ENCODE measurements at places on chromosomes 2 and 18.

DNA sequence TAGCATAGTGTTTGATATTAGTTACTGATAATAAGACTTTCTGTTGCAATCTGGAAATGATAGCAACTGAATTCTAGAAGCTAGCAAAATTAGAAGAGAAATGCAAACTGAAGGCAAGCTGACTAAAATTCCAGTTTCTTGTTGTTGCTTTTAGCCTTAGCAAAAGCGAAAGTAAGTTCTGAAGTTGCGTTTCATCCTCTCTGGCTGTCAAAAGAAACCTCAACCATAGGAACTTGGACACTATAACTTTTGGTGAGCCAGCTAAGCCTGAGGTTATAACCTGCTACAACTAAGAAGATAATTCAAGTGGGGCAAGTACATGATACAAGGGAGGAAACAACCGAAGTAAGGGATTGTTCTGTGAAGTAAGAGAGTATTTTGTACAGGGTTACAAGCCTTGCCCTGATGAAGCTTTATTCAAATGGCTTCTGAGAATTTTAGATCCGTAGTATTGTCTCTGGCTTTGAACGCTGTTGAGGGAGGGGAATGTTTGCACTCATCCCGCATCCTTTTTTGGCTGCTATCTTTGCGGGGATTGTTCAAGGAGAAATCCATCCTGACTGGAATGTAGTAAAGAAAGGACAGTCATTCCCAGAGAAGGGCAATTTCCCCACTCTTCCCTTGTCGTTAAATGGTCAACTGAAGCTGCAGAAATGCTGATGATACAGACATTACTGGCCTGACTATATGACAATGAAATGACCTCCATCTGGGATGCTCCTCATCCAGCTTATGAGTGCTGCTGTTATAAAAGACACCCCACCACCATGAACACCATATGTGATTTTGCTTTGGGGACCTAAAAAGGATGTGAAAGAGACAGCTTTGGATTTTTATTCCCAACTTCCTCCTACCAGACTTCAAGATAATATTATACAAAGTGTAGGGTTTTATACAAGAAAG is 7.0 kb upstream of the TMX3 start:
- peak; percentile 34 for DNase-seq

DNA sequence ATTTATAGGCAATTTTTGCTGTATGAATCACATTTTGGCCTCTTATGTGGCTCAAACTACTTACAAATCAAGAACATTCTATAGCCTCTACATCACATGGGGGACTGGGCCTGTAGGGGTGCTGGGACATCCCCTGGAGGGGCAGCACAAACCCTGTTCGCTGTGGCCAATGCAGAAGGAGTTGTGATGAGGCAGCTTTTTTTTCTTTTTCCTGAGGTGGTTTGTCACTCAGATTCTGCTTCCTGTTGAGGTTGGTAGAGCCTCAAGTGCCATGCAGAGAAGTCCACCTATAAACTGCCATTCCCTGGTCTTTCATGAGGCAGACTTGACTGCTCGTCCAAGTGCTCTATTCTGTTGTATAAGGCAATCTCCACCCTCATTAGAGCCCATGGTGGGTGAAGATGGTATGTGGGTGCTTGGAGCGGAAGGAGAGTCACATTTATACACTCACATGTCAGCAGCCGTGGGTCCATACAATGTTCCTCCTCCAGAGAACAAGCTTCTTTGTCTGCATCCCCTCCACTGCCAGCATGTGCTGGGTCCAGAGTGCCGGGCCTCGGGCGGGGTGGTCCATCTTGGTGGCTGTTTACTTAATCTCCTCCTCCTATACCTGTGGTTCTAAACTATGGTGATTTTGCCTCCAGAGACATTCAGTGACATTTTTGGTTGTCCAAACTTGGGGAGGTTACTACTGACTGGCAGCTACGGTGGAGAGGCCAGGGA is 120.3 kb downstream of the ACOXL start:
- DNase-seq, result no peak

DNA sequence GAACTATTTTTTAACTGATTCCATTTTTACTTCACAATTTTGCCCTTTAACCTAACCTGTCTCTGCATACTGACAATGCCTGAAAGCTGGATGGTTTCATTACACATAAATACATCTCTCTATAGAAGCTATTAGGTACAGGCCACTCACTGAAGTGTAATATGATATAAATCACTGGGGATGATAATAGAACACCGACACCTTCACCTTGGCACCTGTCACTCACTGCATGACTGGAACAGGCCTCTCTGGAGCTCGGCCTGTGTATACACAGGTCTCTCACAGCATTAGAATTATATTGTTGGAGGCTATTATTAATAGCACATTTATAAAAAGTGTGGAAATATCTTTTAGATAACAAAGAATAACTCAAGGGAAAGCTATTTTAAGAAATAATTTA is 138.2 kb downstream of the TMEM131 start:
- no peak for DNase-seq

DNA sequence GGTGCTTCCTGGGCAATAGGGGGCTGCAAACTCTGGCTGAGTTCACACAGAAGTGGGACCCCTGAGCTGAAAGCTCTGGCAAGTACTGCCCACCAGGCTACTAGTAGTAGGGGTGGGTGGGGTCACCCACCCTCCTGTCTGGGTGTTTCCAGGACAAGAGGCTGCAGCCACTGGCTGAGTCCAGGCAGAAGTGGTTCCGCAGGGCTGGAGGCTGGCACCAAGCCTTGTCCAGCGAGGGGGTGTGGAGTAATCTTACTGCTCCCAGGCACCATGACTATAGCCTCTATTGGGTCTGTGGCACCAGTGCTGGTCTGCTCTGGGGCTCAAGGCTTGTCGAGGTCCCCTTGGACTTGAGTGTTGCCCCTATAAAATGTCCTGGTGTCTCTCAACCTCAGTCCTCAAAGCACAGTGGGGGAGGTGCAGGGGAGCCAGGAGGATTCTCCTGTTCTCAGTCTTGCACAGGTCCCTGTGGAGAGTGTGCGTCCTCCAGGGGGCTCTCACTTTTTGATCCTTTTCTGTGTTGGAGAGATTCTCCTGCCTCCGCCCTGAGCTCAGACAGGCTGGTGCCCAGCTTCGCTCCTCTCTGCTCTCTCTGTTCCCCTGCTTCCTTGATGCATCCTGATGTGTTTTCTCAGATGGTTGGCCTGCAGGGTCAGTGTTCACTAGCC is 48.1 kb downstream of the NUP35 start:
- no peak for DNase-seq

GRCh38 chr2:134900151-134900550 is 18.5 kb upstream of the CCNT2 start:
- no peak for DNase-seq

GRCh38 chr2:23231865-23232264 is 153.1 kb upstream of the KLHL29 start:
- DNase-seq, result no peak

GRCh38 chr2:24163186-24163585 is 11.7 kb upstream of the FAM228A start:
- no peak for DNase-seq

DNA sequence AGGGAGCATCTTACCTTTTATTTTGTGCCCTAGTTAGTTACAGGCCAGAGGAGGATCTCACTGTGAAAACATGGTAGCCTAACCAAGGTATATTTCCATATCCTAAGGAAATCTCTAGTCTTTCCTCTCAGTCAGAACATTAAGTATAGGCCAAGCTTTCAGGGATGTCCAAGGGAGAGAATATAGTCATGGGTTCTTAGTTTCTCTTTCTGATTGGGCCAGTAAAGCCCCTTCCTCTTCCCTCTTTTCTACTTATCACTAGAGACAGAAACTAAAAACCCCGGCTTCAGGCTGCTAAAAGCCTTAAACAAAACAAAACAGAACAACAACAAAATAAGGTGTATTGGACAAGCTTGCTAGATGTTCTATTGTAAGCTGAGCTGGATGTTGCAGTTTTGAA is 44.3 kb upstream of the TNFRSF11A start:
- peak; percentile 24 for DNase-seq

Measured in suppressor macrophage (primary cell).